ENCODE measurements at places on chromosomes 3 and 15.
A peak's percentile ranks its signal among the peaks of the same experiment; 100 is the strongest.

GRCh38 chr3:62134061-62134496 is 239.3 kb downstream of the FEZF2 start:
- no peak overlapping the region for H3K27ac ChIP-seq
- no peak overlapping the region for H3K4me3 ChIP-seq
- no peaks in the 10 kb centered on the region for H3K36me3 ChIP-seq
- no peaks in the 10 kb centered on the region for H3K4me1 ChIP-seq
- H3K27me3 ChIP-seq = peaks cover 13% of the 10 kb centered on the region

DNA sequence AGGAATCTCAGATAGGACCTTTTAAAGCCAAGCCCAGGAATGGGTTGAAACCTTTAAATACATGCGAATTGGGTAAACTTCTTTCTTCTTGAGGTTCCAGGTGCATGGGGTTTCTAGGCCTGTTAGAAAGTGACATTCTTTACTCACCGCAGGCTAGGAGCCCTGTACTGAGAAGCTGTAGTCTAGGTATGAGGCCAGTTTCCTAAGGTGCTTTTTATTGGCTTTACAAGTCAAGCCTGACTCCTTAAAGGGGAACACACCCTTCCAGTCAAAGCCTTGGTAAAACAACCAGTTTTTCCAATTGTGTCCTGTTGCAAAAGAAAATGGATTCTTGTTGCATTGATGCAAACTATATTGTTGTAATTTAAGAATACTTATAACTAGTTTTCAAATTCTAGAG is 76.1 kb upstream of the ATP11B start:
- peaks cover 9% of the 10 kb centered on the region for H3K4me1 ChIP-seq
- no peak overlapping the region for H3K4me3 ChIP-seq
- no peaks in the 10 kb centered on the region for H3K36me3 ChIP-seq
- H3K27ac ChIP-seq = no peak overlapping the region
- no peak for DNase-seq

GRCh38 chr3:33889394-33890039 is 91.1 kb downstream of the PDCD6IP start:
- H3K4me3 ChIP-seq = no peak overlapping the region
- H3K36me3 ChIP-seq = no peaks in the 10 kb centered on the region
- no peak overlapping the region for H3K27ac ChIP-seq
- no peaks in the 10 kb centered on the region for H3K4me1 ChIP-seq

DNA sequence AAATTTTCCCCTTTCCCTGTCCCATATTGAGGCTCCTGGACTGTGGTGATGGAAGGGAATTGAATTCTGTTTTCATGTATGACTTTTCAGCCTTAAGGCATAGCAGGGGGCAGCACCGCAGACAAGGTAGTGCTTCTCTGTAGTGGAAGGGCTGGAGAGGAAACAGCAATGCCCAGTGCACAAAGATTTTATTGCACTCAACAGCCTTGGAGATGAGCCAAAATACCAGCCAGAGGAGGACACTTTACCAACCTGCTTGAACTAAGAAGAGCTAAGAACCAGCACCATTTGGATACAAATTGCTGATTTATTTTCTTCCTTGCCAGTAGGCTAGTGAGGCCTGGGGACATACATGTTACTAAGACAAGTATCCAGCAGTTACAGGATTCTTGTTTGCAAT is 98.7 kb downstream of the KCNMB2 start:
- no peak overlapping the region for H3K4me3 ChIP-seq
- H3K27ac ChIP-seq = no peak overlapping the region
- no peaks in the 10 kb centered on the region for H3K27me3 ChIP-seq
- DNase-seq = no peak

- no peak overlapping the region for H3K27ac ChIP-seq
- H3K36me3 ChIP-seq = no peaks in the 10 kb centered on the region
- peaks cover 4% of the 10 kb centered on the region for H3K4me1 ChIP-seq
- no peaks in the 10 kb centered on the region for H3K27me3 ChIP-seq
- no peak overlapping the region for H3K4me3 ChIP-seq
These were observed 57.7 kb downstream of the PRTG start for GRCh38 chr15:55685286-55685685.

- H3K36me3 ChIP-seq = no peaks in the 10 kb centered on the region
- H3K4me1 ChIP-seq = no peaks in the 10 kb centered on the region
- no peaks in the 10 kb centered on the region for H3K27me3 ChIP-seq
- DNase-seq = no peak
- H3K27ac ChIP-seq = no peak overlapping the region
These were observed 857.7 kb downstream of the OTOL1 start for GRCh38 chr3:162354356-162354755.

- no peak for DNase-seq
- H3K4me1 ChIP-seq = no peaks in the 10 kb centered on the region
- H3K36me3 ChIP-seq = no peaks in the 10 kb centered on the region
These were observed 98.1 kb downstream of the TPRA1 start for GRCh38 chr3:127492426-127492825.

DNA sequence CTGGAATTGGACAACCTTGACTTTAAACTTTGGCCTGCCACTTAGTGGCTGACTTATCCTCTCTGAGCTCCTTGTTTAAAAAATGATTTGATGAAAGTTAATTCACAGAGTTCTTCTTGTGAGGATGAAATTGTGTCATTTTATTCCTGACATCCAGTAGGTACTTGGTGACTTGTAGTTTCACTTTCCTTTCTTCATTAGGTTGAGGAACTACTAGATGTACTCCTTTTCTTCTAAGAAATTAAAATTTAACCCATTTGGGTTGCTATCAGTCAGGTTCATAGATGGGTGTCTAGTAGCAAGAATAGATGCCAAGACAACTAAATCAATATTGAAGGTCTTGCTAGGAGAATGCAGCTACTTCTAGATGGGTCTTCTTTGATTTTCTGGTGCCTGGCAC is 5.2 kb downstream of the NR1D2 start:
- H3K4me1 ChIP-seq = peaks cover 70% of the 10 kb centered on the region
- H3K36me3 ChIP-seq = peaks cover 11% of the 10 kb centered on the region
- no peaks in the 10 kb centered on the region for H3K27me3 ChIP-seq
- peak overlapping the region; percentile 55 for H3K4me3 ChIP-seq

DNA sequence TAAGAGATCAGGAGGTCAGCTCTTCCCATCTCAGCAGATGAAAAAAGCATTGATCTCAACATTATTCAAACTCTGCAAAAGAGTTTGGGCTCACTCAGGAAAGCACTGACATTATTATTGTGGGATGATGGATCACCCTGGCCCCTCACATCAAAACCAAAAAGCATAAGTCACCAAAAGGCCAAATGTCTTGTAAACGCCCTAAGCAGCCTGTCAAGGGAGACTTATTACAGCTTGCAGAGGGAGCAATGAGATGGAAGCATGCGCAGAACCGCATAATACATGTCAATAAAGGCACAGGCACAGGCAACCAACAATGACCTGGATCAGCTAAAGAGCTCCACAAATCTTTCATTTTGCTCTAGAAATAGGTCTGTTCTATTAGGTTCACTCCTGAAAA is 4.6 kb downstream of the FSIP1 start:
- H3K27me3 ChIP-seq = no peaks in the 10 kb centered on the region
- peaks cover 6% of the 10 kb centered on the region for H3K36me3 ChIP-seq
- peaks cover 30% of the 10 kb centered on the region for H3K4me1 ChIP-seq
- no peak for DNase-seq
- no peak overlapping the region for H3K4me3 ChIP-seq

DNA sequence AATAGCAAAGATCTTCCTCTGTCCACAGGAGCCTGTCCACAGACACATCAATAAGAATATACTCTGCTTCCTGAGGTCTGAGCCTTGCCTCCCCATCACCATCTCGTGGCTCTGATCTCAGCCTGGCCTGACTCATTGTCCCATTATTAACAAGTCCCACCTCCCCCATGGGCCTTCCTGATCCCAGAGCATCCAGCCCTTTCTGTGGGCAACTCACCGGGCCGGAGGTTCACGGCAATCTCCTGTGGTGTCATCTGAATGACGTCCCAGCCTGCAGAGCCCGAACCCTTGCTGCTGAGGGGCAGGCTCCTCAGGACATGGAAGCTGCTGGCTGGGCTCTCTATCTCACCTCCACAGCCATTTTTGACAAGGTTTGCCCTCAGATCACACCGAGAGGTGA is 28.1 kb downstream of the ITGB5 start:
- H3K4me3 ChIP-seq = no peak overlapping the region
- H3K4me1 ChIP-seq = peaks cover 3% of the 10 kb centered on the region
- no peaks in the 10 kb centered on the region for H3K36me3 ChIP-seq
- H3K27ac ChIP-seq = no peak overlapping the region
- H3K27me3 ChIP-seq = peaks cover 4% of the 10 kb centered on the region

DNA sequence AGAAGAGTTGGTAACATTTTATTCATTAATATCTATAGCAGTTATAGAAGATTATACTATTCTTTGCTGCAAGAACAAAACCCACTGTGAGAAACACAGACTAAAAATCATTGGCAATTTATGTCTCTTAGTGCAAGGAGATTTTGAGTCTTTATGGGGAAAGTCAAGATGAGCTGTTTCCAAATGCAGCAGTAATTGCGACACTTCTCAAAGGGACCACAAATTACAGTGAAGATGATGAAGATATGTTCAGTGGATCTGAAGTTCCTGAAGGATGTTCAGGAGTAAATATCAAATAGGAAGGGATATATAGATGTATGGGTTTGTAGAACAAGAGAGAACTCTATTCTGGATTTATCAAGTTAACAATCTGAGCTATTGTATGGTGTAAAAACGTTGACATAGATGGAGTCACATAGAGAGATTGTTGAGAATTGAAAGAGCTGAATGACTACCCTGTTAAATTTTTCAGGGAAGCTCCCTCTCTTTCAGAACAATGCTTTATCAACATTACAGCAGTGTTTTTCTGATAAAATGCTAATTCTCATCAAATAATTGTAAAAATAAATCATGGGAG is 71.8 kb downstream of the DTWD1 start:
- H3K27me3 ChIP-seq = no peaks in the 10 kb centered on the region
- no peak overlapping the region for H3K4me3 ChIP-seq
- no peaks in the 10 kb centered on the region for H3K36me3 ChIP-seq
- H3K27ac ChIP-seq = no peak overlapping the region
- no peaks in the 10 kb centered on the region for H3K4me1 ChIP-seq

- H3K27me3 ChIP-seq = peaks cover 55% of the 10 kb centered on the region
- DNase-seq = peak; percentile 68
- peak overlapping the region; percentile 91 for H3K27ac ChIP-seq
- peaks cover 35% of the 10 kb centered on the region for H3K4me1 ChIP-seq
- H3K36me3 ChIP-seq = peaks cover 15% of the 10 kb centered on the region
These were observed 16.0 kb upstream of the ADIPOQ start for GRCh38 chr3:186826410-186826975.

GRCh38 chr3:177104299-177104992 is 92.8 kb downstream of the TBL1XR1 start:
- no peak for DNase-seq
- no peak overlapping the region for H3K27ac ChIP-seq
- peaks cover 14% of the 10 kb centered on the region for H3K36me3 ChIP-seq
- peaks cover 57% of the 10 kb centered on the region for H3K4me1 ChIP-seq
- H3K4me3 ChIP-seq = no peak overlapping the region

DNA sequence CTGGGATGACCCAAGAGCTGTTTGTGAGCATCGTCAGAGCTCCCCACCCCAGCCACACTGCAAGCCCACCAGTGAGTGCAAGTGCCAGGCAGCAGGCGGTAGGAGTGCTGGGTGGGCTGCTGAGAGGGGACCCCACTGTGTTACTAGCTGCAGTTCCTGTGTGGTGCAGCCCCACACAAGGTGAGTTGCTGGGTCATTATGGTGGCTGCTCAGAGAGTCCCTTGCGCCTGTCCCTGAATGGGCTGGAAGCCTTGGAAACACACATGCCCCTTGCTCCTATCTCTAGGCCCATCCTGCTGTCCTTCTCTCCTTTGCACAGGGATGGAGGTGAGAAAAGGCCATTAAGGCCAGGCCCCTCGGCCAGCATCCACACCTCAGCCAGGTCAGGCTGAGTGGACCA is 83.7 kb downstream of the SEC22A start:
- peaks cover 7% of the 10 kb centered on the region for H3K27me3 ChIP-seq
- no peaks in the 10 kb centered on the region for H3K36me3 ChIP-seq
- H3K27ac ChIP-seq = no peak overlapping the region
- no peak for DNase-seq
- H3K4me3 ChIP-seq = no peak overlapping the region

DNA sequence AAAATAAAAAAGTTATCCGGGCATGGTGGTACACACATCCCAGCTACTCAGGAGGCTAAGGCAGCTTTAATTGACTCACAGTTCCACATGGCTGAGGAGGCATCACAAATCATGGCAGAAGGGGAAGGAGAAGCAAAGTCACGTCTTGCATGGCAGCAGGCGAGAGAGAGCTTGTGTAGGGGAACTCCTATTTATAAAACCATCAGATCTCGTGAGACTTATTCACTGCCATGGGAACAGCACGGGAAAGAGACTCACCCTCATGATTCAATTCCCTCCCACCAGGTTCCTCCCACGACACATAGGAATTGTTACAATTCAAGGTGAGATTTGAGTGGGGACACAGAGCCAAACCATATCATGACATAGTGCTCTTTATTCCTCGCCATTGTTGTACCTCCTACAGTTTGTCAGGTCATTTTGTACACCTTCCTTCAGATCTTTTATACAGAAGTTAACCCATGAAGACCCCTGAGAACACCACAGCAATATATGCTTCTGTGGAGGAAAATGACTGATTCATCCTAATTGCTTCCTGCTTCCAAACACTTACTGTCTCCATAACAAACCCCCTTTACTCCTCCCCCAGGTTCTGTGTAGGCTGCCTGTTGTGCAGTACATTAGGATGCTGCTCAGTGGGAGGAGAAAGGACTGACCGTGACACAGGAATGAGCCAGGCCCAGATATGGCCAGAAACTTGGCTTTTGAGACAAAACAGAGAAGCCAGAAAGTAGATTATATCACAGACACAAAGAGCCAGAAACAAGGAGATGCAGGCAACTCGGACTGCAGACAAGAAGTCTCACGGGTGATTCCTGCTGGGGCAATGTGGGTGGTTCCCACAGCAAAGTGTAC is 67.9 kb upstream of the HEG1 start:
- H3K27ac ChIP-seq = no peak overlapping the region
- no peaks in the 10 kb centered on the region for H3K36me3 ChIP-seq
- H3K27me3 ChIP-seq = peaks cover 3% of the 10 kb centered on the region

GRCh38 chr15:95265419-95265997 is 1034.1 kb downstream of the MCTP2 start:
- H3K27ac ChIP-seq = no peak overlapping the region
- H3K27me3 ChIP-seq = peaks cover 26% of the 10 kb centered on the region
- no peak for DNase-seq
- H3K36me3 ChIP-seq = no peaks in the 10 kb centered on the region

- H3K27me3 ChIP-seq = no peaks in the 10 kb centered on the region
- no peak for DNase-seq
- no peaks in the 10 kb centered on the region for H3K36me3 ChIP-seq
- H3K4me3 ChIP-seq = no peak overlapping the region
- H3K4me1 ChIP-seq = peaks cover 14% of the 10 kb centered on the region
These were observed 15.5 kb upstream of the PSTPIP1 start for GRCh38 chr15:76979331-76979925.

- H3K4me1 ChIP-seq = peaks cover 11% of the 10 kb centered on the region
- H3K4me3 ChIP-seq = no peak overlapping the region
- H3K27me3 ChIP-seq = no peaks in the 10 kb centered on the region
These were observed 819.7 kb downstream of the FHIT start for GRCh38 chr3:60431599-60431958.

DNA sequence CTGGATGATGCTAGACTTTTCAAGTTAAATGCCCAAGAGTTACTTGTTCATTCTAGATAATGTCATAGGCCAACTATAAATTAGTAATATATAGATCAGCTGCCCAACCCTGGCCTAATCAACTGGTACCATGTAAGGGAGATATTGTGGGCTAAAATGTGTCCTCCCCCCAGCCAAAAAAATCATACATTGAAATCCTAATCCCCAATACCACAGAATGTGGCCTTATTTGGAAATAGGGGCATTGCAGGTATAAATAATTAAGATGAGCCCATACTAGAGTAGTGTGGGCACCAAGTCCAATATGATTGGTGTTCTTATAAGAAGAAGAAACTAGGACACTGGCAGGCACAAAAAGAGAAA is 92.5 kb downstream of the RPL22L1 start:
- peaks cover 49% of the 10 kb centered on the region for H3K27me3 ChIP-seq
- DNase-seq = no peak
- no peaks in the 10 kb centered on the region for H3K36me3 ChIP-seq
- no peaks in the 10 kb centered on the region for H3K4me1 ChIP-seq
- H3K4me3 ChIP-seq = no peak overlapping the region
